ENCODE measurements at places on chromosomes 12 and 14.

- DNase-seq, result peak; percentile 78
These were observed 57.6 kb upstream of the OTOGL start for GRCh38 chr12:80041692-80042091.

DNA sequence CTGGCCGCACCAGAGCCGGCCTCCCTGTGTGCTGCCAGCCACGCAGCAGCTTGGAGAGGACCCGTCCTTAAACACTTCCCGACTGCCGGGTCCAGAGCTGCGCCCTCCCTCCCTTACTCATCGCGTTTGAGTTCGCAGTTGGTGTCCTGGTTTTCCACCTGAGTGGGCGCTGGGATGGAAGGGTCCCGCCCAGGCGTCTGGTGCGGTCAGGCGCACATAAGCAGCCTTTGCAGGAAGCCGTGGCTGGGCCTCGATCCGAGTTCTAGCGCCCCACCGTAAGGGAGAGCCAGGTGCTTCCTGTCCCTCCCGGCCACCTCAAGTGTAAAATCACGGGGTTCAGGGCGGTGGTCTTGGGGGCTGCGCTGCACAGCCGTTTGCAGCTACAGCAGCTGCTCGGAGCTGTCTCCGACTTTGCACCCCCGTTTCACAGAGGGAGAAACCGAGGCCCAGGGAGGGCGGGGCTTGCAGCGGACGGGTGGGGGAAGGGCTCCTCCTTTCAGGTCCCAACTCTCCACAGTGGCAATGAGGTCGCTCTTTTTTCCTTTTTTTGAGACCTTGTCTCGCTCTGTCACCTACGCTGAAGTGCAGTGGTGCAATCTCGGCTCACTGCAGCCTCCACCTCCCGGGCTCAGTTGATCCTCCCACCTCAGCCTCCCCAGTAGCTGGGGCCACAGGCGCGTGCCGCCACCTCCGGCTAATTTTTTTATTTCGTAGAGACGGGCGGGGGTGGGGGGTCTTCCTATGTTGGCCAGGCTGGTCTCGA, 51.3 kb downstream of the LRCOL1 start:
- DNase-seq, result no peak

DNA sequence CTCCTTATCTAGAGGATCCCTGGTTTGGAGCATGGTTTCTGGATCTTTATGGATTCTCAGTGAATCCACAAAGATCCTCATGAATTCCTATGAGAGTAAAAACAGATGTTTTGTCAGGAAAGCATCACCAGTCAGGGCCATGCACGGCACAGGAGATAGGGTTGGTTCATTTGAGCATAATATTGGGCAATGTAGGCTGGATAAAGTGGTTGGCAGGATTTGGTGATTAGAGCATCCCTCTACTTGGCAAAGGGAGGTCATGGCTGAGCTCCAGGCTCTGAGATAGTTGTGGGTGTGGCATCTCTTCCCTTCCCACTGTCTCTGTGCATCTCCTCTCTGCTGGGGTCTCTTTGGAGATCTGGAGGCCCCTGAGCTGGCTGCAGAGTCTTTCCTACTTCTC, 149.8 kb downstream of the DACT1 start:
- DNase-seq, result peak; percentile 42

DNA sequence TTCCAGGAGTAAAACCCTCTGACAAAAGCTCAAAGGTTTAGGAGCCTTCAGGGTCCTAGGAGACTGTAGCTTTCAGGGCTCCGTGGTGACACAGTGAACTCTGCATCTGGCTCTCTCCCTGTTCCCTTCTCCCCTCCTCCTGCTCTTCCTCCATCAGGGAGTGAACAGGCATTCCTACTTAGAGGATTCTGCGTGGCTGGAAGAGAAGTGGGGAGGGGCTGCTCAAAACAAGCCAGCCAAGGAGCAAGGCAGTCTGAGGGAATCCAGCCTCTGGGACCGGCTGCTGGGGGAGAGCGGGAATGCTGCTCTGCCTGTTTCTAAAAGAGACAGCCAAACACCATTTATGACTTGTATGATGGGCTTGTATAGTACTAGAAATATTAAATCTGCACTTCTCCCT, 49.5 kb downstream of the RBMS2 start:
- no peak for DNase-seq

- no peak for DNase-seq
These were observed 80.6 kb downstream of the NIN start for GRCh38 chr14:50750323-50750722.

- DNase-seq, result peak; percentile 25
These were observed 1.1 kb downstream of the GALNT16 start for GRCh38 chr14:69260861-69261564.

- DNase-seq, result no peak
These were observed 14.1 kb upstream of the GPRC5A start for GRCh38 chr12:12877153-12877768.

DNA sequence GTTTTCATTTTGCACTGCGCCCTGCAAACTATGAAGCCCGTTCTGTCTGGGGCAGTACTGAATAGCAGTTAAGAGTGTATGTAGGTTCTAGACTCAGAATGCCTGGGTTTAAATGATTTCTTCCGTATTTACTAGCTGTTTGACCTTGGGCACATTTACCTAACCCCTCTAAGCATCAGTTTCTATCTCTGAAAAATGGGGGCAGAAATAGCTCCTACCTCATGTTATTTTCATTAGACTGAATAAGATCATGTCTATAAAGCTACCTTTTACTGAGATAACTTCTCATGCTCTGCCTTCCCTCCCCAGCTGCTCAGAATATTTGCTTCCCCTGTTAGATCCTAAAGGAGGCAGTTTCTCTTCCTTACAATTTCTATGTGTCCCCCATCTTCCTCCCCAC, 5.7 kb downstream of the PAH start:
- no peak for DNase-seq

- peak; percentile 91 for DNase-seq
These were observed 286.2 kb downstream of the CACNA1C start for GRCh38 chr12:2338991-2339431.

GRCh38 chr12:96218989-96219678, 25.0 kb downstream of the ELK3 start:
- DNase-seq, result no peak

GRCh38 chr14:45651890-45652289, 398.9 kb upstream of the MIS18BP1 start:
- no peak for DNase-seq

- peak; percentile 69 for DNase-seq
These were observed 688 bp downstream of the ZNF26 start for GRCh38 chr12:132986885-132987225.

- peak; percentile 50 for DNase-seq
These were observed 136.0 kb downstream of the CRADD start for GRCh38 chr12:93813186-93813585.

- DNase-seq, result no peak
These were observed 337.5 kb downstream of the FLRT2 start for GRCh38 chr14:85867450-85867849.

GRCh38 chr14:81509838-81510452, 23.7 kb downstream of the SEL1L start:
- DNase-seq, result peak; percentile 25

- DNase-seq, result no peak
These were observed 13.0 kb upstream of the OR6J1 start for GRCh38 chr14:22656945-22657731.

DNA sequence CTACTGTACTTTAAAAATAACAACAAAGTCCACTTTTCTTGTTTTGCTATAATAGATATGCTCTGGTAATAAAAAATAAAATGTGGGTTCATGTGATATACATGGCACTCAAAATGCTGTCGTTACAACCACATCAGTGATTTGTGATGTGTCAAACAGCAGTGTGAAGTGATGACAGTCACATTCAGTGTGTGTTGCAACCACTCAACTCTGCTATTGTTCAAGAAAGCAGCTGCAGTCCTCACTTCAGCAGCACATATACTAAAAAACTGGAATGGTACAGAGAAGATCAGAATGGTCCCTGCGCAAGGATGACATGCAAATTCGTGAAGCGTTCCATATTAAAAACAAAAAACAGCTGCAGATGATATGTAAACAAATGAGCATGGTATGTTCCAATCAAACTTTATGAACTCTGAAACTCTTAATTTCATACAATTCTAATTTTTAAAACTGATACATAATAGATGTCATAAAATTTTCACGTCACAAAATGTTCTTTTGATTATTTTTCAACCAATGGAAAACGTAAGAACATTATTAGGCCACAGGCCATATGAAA, 6.7 kb downstream of the TRMT5 start:
- DNase-seq, result no peak

GRCh38 chr12:11650286-11651281, 1.1 kb downstream of the ETV6 start:
- DNase-seq, result peak; percentile 53

GRCh38 chr14:30356438-30357202, 202.3 kb upstream of the G2E3 start:
- no peak for DNase-seq

DNA sequence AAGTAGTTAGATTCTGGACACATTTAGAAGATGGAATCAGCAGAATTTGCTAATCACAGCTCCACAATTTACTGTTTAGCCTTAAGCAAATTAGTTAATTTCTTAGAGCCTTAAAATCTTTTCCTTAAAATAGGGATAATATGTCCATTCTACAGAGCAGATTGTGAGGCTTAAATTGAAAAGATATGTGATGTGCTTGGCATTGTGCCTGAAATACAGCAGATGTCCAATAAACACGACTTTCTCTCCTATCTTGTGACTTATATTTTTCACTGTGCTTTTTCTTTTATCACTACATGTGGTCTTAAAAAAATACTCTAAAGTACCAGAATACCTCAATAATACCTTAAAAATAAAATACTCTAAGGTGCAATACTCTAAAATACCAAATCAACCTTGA, 30.6 kb downstream of the CCER1 start:
- no peak for DNase-seq

DNA sequence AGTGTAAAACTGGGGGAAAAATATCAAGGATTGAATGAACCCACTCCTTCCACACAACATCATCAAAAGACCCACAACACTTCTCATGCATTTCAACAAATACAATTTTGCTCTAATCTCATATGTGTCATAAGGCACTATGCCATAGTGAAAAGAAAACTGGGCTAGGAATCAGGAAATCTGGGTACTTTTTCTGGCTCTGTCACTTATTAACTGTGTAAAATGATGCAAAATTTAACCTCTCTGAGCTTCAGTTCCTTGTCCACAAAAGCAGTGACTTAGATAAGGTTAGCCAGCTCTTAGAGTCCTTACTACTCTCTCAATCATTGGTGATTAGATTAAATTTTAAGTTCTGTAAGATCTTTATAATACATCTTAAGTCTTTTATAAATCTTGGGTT, 250.5 kb upstream of the SOX5 start:
- no peak for DNase-seq

- no peak for DNase-seq
These were observed 31.9 kb downstream of the CCDC91 start for GRCh38 chr12:28222081-28222700.

DNA sequence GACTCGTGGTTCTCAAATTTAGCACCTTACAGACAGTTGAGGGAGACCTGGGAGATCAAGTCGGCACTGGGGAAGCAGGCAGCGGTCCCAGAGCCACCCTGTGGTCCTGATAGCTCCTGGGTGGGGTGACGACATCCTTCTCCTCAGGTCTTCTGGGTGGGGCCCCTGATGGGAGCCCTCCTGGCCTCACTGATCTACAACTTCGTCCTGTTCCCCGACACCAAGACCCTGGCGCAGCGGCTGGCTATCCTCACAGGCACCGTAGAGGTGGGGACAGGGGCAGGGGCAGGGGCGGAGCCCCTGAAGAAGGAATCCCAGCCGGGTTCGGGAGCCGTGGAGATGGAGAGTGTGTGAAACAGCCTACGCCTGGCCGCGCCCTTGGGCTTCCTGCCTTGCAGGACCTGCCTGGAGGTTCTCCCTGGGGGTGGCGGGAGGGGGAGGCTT, 2.6 kb downstream of the AQP6 start:
- DNase-seq, result no peak

GRCh38 chr14:69842686-69843420, 36.4 kb upstream of the SMOC1 start:
- DNase-seq, result no peak

DNA sequence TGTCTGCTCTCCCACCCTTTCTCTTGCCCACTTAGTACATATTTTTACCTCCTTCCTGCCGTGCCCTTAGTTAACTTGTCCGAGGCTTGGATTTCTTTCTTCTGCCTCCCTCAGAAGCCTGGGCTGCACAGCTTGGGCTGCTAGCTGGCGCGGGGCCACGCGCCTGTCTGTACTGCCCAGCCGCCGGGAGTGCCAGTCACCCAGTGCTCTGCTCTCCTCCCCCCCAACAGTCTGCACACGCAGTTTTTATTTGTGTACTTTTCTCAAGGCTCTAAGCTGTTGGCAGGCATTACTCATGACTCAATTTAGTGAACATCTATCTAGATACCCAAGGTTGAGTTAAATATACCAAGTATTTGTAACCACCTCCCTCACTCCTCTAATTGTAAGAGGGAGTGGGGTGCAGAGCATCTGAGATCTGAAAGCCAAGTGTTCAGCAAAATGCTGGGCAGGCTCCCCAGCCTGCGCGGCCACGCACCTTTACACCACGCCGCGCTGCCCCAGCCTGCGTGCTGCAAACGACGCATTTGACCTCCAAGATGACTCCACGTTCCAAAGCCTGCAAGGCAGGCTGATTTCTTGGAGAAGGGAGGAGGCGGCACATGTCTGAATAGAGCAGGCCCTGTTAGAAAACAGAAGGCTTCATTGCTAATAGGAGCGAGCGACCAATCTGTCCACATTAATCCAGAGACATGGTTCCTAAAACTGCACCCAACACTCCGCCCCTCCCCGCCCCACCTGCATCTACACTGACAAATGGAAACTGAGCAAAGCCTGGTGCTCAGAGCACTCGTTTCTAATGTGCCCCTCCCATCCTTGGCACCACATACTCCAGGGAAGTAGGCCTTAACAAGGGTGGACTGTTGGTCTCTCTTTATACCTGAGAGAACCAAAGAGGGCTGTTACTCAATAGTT, 18.2 kb upstream of the CACNA2D4 start:
- DNase-seq, result peak; percentile 84

GRCh38 chr14:68587931-68588330, 204.9 kb downstream of the ZFP36L1 start:
- DNase-seq, result no peak

DNA sequence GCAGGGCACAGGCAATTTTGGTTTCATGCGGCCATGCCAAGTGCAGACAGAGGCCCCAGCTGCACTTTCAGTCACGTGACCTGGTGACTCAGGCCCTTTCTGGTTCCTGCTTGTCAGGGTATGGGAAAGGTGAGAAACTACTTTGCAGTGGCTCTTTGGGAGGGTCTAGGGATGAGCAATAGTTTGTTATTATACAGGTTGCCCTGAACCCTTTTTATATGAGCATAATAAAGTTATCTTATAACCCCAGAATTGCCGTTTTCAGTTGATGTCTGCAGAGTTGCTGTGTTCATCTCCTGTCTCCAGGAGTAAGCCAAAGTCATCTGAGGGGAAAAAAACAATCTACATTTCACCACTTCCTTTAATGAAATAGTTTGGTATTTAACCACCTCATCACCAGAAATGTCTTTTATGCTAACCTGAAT, 30.9 kb upstream of the EMP1 start:
- DNase-seq, result peak; percentile 88

All from GM23248 (cell line).